ENCODE measurements at places on chromosomes 3 and 15.
A peak's percentile ranks its signal among the peaks of the same experiment; 100 is the strongest.

GRCh38 chr15:65870889-65871533 is 1.7 kb downstream of the RAB11A start:
- no peak for DNase-seq

DNA sequence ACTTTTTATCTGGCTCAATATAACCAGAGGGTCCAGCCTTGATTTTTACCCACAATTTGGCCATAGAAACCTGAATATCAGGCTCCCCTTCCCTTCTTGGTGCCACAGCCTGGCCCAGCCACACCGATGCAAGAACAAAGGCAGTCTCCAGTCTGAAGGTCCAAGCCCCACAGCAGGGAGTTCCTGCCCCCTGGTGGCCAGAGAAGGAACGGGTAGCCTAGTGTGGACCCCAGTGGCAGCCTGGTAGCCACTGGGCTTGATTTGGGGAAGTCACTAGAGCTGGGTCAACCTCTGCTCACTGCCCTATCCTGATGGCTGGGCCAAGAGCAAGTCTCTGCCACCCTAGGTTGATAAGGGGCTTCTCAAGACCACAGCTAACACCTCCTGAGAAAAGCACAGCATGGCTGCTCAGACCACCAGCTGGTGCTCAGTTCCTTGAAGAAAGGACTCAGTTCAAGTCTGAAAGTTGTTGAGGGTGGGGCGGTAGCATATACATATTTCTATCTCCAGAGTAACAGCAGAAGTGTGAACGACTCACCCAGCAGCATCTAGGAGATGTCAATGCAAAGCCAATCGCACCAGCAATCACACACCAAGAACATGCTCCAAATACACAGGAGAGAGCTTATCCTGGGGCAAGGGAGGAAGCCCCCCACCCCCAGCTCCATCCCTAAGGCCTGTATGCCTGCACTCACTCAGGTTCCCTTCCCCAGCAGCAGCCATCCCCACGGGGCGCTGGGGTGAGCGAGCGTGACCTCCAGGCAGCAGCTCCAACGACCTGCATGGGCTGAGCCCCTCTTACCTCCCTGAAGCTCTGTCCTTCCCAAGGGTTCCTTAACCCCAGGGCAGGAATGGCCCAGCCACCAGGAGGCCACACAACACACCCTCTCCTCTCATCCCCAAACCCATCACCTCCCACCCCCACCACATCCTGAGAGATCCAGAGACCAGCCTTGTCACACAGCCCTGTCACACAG is 7.6 kb downstream of the PFKFB4 start:
- peak; percentile 93 for DNase-seq

GRCh38 chr15:90706394-90707327 is 10.5 kb upstream of the BLM start:
- no peak for DNase-seq

DNA sequence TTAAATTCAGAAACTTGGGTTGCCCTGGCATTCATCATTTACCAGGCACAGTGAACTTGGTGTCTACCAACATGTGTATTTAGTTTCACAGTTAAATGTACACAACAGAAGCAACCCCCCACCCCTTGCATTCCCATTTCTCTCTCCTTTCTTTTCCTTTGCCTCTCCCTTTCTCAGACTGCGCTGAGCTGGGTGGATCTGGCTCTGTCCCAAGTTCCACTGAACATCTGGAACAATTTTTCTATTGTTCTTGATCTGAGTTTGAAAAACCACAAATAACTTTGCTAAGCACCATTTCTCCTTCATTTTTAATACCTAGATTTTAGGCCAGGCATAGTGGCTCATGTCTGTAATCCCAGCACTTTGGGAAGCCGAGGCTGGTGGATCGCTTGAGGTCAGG is 242.2 kb downstream of the ABHD5 start:
- DNase-seq = no peak

DNA sequence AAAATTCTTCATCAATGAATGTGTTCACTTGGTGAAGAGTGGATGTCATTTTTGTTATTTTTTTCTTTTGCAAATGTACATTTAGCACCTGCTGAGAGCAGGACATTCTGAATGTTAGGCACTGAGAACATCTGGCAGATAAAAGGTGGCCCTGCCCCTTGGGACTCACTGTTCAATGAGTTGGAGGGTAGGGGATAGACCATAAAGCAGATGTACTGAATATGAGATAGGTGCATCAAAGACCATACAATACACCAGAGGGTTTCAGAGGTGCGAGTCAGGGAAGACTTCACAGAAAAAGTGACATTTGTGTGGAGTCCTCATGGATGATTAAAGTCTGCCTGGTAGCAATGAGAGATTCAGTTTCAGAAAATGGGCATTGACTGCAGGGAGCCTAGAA is 34.2 kb downstream of the EEFSEC start:
- DNase-seq = peak; percentile 19

DNA sequence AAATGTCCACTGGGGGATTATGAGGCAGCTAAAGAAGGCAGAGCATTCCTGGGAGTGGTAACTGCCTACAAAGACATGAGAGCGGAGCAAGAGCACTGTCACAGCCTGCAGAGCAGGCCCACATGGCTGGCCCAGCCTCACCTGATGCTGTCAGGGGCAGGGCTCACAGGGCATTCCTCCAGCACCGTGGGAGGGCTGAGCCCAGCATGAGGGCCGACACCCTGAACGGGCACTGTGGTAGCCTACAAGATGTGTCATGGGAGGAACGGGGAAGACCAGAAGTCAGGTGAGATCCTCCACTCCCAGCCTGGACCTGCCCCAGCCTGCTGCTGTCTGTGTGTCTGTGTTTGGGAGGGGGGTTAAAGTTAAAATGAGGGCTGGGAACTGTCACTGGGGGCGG is 30.1 kb downstream of the CCDC12 start:
- no peak for DNase-seq

DNA sequence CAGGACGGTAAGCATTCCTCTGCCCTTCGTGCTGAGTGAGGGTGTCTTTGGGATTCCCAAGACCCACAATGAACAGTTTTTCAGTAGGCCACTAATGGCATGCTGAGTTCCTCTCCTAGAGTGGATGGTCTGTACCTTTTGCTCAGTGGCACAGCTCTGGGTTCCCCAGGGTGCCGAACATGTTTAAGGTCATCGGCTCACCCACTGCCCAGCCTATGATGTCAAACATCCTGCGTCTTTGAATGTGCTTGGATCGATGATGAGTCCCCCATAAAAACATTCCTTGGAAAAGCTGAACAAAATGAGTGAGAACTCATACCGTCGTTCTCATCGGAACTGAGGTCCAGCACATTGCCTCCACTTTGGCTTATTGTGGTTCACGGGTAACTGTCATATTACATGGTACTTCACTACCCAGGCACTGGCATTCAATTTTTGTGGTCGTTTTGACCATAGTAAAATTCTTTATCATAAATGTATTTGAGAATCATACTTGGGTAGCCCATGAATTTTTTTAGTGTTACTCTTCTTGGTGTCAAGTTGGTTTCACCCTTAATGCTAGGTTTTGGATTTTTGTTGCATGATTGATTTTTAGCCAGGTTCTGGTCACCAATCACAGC is 118.2 kb downstream of the SNRPN start:
- no peak for DNase-seq

DNA sequence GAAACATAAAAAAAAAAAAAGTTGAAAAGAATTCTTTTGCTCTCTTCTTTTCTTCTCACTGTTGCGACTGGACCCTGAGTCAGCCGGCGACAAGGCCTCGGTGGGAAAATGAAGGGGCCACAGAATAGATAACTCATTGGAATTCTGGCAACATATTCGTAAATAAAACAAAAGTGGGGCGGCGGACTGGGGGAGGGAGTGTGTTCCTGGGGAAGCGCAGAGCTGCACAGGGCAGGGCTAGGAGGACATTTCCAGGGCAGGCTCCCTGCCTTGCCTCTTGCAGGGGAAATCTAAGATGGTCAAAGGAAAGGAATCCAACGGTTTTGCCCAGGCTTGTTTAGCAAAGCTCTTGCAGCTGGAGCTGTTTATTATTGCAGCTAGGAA is 1042.8 kb upstream of the NR2F2 start:
- DNase-seq = no peak

- DNase-seq = no peak
Observed at GRCh38 chr3:16377847-16378302, 112.9 kb downstream of the OXNAD1 start.

DNA sequence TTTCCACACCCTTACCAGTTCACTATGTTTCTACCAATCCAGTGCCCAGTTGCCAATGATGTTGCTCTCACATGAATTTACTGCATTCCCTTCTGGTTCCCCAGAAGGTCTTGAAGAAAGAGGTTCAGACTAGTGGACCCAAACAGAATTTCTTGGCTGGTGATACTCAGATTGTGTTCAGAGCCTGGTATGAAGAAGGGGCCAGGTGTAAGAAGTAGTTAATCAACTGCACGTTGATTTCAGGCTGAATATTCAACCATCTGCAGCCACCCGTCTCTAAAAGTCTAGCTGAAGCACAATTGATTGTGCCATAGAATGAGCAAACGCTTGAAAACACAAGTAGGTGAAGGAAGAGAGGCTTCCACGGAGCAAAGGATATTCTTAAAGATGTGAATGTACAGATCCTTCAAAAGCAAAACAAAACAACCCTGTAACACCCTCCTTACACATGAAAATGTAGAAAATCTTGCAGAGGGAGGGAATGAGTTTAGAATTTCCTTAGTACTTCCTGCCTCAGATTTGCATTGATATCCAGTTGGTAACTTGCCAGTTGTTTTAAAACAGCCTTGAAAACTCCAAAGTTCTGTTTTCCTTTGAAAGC is 4.7 kb downstream of the RBMS3 start:
- no peak for DNase-seq

DNA sequence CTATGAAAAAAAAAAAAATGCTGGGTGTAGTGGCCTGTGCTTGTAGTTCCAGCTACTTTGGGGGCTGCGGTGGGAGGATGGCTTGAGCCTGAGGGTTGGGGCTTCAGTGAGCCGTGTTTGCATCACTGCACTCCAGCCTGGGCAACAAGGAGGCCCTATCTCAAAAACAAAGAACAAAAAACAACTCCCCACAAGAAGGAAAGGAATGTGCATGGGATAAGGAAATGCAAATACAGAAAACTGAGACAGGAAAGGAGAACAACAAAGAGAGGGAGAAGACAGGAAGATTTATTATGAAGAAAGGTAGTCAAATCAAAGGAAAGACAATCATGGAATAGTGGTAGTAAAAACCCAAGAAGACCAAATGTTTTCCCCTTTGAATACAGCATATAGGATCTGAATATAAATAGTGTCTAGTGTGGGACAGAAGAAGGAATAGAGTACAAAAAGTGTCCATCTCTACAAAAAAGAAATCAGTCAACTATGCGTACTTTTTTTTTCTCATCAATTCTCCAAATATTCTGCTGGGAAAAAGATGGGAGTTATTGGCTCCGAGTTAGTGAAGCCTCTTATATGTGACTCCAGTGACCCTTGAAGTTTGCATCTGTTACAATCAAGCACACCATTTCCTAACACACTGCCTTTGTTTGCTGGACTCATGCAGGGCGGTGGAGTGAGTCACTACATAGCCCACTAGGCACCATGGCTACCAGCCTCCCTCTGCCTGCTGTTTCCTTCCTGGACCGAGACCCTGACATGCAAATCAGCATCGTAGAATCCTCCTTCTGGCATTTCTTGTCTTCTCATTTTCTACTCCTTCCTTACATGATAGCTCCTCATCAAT is 101.2 kb upstream of the PTX3 start:
- DNase-seq = no peak

GRCh38 chr3:15585111-15585845 is 16.1 kb downstream of the HACL1 start:
- DNase-seq = no peak

DNA sequence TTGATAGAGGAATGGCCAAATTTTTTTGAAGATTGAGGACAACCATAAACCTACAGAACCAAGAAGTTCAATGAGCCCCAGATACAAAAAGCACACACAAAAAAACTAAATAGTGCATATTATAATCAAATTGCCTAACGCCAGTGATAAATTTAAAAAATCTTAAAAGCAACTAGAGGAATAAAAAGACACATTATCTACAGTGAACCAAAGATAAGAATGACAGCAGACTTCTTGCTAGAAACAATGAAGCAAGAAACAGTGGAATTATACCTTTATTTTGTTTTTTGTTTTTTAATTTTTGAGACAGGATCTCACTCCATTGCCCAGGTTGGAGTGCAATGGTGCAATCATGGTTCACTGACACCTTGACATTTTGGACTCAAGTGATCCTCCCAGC is 9.9 kb upstream of the SAMD7 start:
- DNase-seq = no peak

GRCh38 chr3:7798276-7798675 is 703.3 kb upstream of the LMCD1 start:
- DNase-seq = no peak

DNA sequence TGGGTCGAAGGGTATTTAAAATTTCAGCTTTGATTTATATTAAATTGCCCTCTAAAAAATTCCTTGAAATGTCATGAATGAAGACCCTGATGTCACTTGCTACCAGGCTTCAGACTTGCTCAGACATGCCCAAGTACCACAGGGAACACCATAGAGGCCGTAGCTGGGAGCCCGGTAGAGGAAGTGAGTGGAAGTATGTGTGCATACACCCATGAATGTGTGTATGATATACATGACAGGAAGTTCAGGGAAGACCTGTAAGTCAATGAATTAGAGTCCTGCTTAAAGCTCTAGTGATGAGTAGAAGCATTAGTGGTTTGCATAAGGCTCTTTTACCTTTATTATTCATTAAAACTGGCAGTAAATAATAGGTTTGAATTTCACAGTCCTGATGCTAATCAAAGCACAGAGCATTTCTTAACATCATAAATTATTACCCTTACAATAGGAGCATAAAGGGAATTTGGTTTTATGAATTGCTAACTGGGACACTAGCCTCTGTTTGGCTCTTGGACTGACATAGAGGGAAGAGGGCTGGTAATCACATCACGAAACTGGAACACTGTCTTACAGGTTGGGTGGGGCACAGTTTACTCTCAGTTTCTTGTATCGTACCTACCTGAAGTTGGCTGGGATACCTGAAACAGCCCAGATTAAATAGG is 144.4 kb downstream of the CHST2 start:
- DNase-seq = no peak

- DNase-seq = no peak
Observed at GRCh38 chr15:30905821-30906220, 2.1 kb downstream of the FAN1 start.

GRCh38 chr15:31221936-31222515 is 104.6 kb upstream of the KLF13 start:
- no peak for DNase-seq
